ENCODE measurements at places on chromosomes 12 and 14. TPM values are rescaled to one million over a fixed set of nuclear protein-coding genes. Genes with fewer than 3 reads are reported as not detected.

The IFI27L1 gene
- 40.0 TPM for total RNA-seq

The TAS2R14 gene
- total RNA-seq: 1.3 TPM

The PIWIL1 gene
- not detected for total RNA-seq

The CCT2 gene
- 319 TPM for total RNA-seq

The MMP17 gene
- 10.9 TPM for total RNA-seq

The C12orf42 gene
- total RNA-seq: 0.27 TPM

The GRIP1 gene
- 47.6 TPM for total RNA-seq

The GLIPR1L1 gene
- total RNA-seq: not detected

The SLC5A8 gene
- not detected for total RNA-seq

DNA sequence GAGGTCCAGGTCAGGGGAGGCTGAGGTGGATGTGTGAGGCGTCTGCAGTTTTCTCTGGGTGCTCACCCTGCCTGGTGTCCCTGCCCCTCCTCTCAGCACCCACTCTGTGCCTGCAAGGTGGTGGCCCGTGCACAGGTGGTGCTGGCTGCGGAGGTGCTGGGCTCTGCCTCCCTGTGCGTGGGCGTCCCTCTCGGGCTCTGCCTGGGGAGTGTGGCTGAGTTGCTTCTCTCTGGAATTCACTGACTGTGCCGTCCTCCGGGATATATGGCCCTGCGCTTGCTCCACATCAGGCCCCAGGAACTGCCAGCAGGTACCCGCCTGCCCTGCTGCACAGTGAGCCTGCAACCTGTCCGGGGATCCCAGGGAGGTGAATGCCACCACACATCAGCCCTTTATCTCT lies 379.1 kb downstream of the TMEM121 start:
- no peak for DNase-seq

DNA sequence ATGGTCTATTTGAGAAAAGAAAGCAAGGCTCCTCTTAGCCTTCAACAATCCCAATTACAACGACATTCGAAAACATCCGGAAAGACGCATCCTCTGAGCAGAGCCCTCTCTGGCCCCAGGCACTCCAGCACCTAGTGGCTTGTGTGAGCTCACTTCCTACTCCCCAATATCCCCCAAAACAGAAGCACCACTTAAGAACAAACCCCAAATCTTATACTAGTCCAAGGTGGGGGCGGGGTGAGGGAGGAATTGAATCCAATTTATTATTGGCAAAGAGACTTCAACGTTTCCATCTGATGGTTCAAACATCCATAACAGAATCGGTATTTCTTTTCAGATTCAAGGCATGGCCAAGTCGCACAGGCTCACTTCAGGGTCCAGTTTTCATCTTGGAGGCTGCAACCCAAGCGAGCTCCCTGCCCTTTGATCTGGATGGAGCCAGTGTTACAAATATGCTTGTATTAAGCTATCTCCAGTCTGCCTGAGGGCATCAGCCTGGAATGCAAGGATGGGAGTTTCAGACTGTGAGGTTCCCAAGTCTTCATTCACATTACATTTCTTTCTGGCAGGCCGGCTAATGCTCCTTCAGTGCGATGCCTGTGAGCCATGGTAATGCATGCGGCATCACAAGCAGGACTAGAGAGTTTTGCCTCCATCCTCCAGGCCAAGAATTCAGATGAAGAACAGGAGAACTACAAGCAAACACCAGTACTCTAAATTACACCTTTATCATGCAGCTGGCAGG lies 132.5 kb upstream of the FOXN3 start:
- DNase-seq: no peak

DNA sequence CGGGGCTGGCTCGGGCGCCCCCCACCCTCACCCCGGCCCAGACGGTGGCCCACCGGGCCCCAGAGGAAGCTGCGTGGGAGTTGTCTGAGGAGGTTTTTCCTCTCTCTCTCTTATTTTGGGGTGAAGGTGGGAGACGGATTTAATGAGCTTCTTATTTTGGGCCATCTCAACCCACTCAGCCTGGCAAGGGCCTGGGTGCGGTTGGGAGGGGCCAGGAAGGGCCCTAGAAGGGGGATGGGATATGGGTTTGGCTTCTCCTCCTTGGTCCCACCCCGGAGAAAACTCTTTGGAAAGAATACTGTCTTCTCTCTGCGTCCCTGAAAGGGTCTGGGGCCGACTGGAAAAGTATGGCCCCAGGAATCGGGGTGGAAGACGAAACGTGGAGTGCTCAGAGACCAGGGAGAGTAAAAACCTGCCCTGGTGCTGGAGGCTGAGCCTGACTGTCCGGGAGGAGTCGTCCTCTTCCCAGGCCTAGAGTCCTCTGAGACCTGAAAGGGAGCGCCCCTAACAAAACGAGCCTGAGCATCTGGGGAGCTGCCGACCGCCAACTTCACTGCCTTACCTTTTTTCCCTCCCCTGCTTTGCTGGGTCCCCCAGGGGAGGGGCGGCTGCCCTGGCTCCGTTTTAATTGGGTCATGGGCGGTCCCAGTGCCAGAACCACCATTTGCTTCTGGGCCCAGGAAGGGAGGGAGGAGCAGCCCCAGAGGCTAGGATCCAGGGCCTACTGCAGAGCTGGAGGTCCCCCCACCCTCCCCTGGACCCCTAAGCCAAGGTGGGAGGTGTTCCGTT lies 1.6 kb downstream of the MMP14 start:
- DNase-seq: peak; percentile 78

DNA sequence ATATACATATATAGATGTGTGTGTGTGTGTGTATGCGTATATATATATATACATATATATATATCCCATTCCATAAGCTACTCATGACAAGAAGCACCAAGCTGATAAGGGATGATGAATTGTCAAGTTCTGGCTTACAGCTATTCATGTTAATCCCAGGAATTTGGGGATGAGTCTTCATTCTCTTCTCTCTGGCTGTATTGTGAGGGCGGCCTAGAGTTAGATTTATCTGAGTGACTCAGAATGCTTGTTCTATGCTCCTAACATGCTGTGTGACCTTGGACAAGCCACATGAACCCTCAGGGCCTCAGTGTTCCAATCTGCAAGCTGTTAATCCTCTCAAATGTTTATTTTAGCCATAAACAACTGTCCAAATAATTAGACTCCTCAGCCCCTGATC lies 749.0 kb downstream of the MED13L start:
- no peak for DNase-seq

DNA sequence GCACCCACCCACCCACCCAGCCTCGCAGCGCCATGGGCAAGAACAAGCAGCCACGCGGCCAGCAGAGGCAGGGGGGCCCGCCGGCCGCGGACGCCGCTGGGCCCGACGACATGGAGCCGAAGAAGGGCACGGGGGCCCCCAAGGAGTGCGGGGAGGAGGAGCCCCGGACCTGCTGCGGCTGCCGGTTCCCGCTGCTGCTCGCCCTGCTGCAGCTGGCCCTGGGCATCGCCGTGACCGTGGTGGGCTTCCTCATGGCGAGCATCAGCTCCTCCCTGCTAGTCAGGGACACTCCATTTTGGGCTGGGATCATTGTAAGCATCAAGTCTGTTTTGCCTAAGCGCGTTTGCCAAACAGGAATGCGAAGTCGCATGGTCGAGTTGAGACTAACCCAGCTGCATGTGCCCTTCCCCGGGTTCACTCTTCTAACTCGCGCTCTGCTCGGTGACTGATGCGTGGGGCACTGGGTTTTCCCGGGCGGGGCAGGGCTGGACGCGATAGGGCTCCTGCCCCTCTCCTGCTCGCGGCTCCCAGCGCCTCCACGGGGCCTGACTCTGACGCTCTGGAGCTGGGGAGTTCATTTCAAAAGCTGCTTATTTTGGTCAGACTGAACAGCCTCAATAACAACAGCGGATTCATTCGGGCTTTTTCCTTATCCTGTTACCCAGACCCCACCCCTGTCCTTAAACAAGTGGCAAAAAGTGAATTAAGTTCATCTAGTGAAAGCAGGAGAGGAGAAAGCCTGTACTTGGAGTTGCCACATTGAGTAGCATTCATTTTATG lies 458 bp downstream of the SSPN start:
- peak; percentile 84 for DNase-seq

GRCh38 chr12:112096667-112097066 lies 11.9 kb downstream of the NAA25 start:
- peak; percentile 20 for DNase-seq

- no peak for DNase-seq
These were observed 63.4 kb upstream of the STXBP6 start for GRCh38 chr14:25113394-25113793.

DNA sequence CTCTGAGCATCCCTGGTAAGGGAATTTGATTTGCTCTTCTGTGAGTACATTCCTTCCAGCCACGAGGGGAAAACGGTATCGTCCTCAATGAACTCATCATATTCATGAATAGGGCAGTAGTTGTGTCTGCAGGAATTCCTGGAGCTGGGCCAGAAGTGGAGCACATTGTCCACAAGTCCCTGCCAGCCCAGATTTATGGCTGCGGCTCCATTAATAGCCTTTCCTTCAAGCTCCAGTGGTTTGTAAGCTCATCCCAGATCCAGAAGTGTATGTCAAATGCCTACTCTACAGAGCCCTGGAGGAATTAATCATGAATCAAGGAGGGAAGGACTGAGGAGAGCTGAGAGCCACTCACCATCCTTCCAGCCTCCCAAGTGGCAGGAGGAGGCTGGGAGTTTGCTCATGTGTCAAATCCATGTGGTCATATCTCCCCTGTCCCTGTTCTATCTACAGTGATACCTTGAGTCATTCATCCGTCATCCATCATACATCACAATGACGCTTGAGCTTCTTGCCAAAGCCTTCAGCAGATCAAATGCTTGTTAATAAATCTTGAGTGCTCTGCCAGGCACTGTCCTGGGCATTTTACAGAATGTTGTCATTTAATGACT lies 65.5 kb downstream of the SVOP start:
- no peak for DNase-seq

GRCh38 chr12:123089631-123090353 lies 61.1 kb downstream of the PITPNM2 start:
- DNase-seq: no peak

- no peak for DNase-seq
These were observed 11.5 kb downstream of the ADAMTS20 start for GRCh38 chr12:43540470-43540869.

GRCh38 chr12:55720894-55721444 lies 776 bp downstream of the RDH5 start:
- peak; percentile 89 for DNase-seq

- no peak for DNase-seq
These were observed 44.4 kb downstream of the DGLUCY start for GRCh38 chr14:91158091-91158790.

GRCh38 chr12:101792046-101792931 lies 38.5 kb downstream of the GNPTAB start:
- DNase-seq: no peak

GRCh38 chr12:26158078-26158764 lies 33.4 kb upstream of the BHLHE41 start:
- DNase-seq: peak; percentile 82

DNA sequence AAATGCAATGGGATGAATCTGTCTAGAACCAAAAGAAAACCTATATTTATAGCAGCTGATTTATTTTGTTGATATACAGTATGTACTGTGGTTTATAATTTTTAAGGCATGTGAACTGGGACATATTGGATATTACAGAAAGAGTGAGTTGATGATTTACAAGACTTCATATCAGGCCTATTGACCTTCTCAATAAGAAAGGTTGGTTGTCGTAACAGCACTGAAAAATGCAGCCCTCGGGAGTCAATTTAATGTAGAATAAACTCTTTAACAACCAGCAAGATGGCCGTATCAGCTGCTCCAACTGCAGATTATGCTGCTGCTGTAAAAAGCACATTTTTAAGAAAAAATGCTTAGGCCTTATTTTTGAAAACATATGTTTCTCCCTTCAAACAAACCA lies 407.3 kb downstream of the GXYLT1 start:
- no peak for DNase-seq

GRCh38 chr12:20440408-20440807 lies 72.1 kb downstream of the PDE3A start:
- DNase-seq: no peak

GRCh38 chr14:63551332-63551731 lies 8.2 kb upstream of the PPP2R5E start:
- no peak for DNase-seq

DNA sequence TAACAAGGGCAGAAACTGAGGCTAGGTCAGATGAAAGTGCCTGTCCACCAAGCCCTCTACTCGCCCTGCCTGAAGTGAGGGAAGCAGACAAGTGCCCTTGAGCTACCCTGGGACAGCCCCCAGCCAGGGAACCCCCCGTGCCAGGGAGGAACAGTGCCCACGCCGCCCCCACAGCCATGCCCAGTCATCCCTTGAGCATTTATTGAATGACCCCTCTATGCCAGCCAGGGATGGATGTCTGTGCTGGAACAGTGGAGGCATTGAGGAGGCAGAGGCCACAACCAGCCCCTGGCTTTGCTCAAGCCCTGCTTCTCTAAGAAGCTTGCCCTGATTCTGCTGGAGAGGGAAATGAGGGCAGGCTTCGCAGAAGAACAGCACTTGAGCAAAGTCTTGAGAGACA lies 3.7 kb upstream of the AQP6 start:
- DNase-seq: no peak

DNA sequence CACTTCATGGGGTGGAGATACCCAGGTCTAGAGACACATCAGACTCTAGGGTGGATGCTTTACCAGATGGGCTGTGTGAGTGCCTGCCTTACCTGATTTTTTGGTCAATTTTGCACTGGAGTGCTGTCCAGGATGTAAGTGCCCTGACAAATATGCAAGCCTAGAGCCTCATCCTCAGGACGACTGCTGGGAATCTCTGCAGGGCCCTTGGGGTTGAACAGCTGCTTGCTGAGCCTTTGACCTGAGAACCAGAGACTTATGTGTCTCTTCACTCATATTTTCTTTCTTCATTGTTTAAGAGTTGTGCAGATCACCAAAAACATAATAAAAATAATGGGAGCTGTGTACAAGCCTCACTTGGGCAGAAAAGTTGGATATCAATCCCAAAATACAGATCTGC lies 551.5 kb upstream of the ATP2B1 start:
- DNase-seq: no peak

DNA sequence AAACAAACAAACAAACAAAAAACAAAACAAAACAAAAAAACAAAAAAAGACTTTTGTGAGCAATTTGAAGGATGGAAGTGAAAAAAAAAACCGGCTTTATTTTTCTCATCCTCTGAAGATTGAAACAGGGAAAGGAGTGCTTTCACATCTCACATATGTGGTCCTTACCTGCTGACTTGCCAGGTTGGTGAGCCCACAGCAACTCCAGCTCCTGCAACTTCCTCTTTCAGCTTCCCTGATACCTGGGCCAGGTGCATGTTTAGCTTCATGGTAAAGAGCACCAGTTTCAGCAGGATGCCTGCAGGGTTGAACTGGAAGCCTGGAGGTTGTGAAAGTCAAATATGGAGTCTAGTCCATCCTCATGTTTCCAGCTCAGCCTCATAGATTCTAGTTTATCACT lies 221.2 kb upstream of the OTX2 start:
- DNase-seq: no peak

DNA sequence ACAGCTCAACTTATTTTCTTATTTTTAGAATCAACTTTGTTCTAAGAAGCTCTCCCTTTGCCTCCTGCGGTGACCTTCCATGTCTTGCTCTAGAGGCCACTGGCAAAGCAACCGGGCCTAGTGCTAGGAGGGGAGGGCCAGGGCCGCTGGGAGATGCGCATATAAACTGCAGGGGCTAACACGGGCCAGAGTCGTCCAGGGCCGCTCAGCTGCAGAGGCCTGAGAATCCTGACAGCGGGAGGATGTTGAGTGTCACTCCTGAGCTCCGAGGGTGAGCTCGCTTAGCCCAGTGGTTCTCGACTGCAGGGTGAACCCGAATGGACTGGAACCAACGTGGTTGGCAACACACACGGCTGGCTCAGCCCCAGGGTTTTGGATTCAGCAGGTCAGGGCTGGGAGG lies 6.5 kb upstream of the PIWIL1 start:
- peak; percentile 68 for DNase-seq

- no peak for DNase-seq
These were observed 1.7 kb downstream of the SMUG1 start for GRCh38 chr12:54187075-54187474.

- no peak for DNase-seq
These were observed 40.6 kb downstream of the SSH1 start for GRCh38 chr12:108816652-108817335.

GRCh38 chr12:89307474-89308253 lies 44.6 kb downstream of the DUSP6 start:
- no peak for DNase-seq

All from endodermal cell (in vitro differentiated cells).